IPS DF 19.7 (cell line): ENCODE measurements at places on chromosomes 1 and 21.

DNA sequence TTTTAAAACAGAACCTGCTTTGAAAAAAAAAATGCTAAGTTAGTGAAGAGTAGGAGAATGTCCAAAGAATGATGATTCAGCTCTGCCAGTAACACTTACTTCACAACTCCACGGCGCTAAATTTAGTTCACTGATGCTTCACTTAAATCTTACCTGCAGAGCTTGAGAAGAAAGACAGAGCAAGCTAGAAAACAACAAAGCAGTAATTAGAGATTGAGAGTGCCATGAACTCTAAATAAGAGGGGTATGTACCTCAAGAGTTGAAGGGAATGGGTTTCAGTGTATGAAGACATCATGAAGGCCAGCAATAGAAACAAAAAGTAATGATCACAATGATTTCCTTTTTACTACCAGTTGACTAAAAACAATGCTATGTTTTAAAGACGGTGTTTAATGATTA is 32.8 kb downstream of the EPRS1 start:
- DNase-seq: no peak

- no peak for DNase-seq
Observed at GRCh38 chr1:17844185-17844826, 89.2 kb downstream of the ACTL8 start.

DNA sequence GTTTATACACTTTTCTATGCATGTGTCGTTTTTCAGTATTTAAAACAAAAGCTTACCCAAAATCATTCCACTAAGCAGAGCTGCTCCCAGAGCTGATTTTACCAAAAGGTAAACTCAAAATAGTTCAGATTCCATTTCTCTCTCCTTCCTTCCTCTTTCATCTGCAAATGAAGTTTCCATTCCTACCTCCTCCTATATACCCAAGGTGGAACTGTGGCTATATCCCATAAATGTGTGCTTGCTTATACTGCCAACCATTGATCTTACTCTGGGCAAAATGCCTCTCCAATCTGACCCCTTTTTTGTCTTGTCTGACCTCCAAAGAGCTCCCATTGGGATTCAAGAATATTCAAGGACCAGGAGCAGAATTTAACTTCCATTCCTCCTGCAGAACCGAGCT is 9.5 kb downstream of the OLFML2B start:
- no peak for DNase-seq

DNA sequence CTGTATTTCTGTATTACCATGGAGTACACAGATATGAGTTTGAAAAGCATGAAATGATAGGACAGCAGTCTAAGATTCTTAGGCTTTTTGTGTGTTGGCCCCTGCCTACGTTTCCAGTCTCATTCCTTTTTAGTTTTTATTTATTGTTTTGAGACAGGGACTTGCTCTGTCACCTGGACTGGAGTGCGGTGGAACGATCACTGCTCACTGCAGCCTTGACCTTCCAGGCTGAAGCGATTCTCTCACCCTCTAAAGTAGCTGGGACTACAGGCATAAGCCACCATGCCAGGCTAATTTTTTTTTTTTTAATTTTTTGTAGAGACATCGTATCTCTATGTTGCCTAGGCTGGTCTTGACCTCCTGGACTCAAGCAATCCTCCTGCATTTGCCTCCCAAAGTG is 3.8 kb downstream of the RAVER2 start:
- no peak for DNase-seq

GRCh38 chr1:186996816-186997215 is 168.1 kb downstream of the PLA2G4A start:
- DNase-seq: no peak

GRCh38 chr1:241423541-241424479 is 66.8 kb upstream of the RGS7 start:
- DNase-seq: no peak

DNA sequence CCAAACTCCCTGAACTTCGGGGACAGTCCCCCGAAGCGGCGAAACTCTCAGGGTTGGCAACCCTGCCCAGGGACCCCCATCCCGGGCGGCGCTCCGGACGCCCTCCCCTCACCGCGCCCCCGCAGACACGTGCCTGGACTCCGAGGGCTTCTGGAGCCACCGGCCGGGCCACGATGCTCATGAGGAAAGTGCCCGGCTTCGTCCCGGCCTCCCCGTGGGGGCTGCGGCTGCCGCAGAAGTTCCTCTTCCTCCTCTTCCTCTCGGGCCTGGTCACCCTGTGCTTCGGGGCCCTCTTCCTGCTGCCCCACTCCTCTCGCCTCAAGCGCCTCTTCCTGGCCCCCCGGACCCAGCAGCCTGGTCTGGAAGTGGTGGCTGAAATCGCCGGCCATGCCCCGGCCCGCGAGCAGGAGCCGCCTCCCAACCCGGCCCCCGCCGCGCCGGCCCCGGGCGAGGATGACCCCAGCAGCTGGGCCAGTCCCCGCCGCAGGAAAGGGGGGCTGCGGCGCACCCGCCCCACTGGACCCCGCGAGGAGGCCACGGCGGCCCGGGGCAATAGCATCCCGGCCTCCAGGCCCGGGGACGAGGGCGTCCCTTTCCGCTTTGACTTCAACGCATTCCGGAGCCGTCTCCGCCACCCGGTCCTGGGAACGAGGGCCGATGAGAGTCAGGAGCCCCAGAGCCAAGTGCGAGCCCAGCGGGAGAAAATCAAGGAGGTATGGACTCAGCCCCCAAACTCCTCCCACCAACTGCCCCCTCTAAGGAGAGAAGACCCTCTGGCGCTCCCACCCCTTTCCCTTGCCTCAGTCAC is 1.2 kb downstream of the MAN1C1 start:
- DNase-seq: no peak

DNA sequence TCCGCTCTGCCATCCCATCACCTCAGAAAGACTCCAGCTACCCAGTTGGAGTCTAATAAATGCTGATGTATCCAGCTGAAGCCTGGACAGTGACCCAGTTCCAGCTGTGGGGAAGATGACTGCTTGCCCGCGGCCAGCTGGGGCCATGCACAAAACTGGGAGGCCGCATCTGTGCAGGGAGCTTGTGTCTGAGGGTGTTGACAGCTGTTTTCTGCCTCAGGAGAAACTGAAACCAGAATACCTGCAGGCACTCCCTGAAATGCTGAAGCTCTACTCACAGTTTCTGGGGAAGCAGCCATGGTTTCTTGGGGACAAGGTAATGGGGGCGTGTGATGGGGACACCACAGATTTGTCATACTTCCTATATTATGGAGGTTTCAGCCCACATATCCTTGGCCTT is 3.2 kb downstream of the GSTM2 start:
- no peak for DNase-seq

DNA sequence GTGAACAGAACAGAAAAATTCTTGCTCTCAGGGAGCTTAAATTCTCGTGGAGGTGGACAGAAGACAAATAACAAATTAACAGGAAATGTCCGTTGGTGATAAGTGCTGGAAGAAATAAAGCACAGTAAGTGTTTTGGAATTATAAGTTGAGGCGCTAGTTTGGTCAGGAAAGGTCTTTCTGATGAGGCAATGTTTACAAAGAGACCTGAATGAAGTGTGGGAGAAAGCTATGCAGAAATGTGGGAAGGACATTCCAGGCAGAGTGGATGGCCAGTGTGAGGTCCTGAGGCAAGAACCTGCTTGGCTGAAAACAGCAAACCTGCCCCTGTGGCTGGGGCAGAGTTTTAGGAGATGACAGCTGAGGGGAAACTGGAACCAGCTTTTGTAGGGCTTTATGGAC is 23.3 kb downstream of the NGF start:
- DNase-seq: no peak

GRCh38 chr1:248860007-248860406 is 1.1 kb upstream of the ZNF692 start:
- no peak for DNase-seq

- DNase-seq: no peak
Observed at GRCh38 chr1:220873868-220874655, 5.2 kb upstream of the HLX start.

DNA sequence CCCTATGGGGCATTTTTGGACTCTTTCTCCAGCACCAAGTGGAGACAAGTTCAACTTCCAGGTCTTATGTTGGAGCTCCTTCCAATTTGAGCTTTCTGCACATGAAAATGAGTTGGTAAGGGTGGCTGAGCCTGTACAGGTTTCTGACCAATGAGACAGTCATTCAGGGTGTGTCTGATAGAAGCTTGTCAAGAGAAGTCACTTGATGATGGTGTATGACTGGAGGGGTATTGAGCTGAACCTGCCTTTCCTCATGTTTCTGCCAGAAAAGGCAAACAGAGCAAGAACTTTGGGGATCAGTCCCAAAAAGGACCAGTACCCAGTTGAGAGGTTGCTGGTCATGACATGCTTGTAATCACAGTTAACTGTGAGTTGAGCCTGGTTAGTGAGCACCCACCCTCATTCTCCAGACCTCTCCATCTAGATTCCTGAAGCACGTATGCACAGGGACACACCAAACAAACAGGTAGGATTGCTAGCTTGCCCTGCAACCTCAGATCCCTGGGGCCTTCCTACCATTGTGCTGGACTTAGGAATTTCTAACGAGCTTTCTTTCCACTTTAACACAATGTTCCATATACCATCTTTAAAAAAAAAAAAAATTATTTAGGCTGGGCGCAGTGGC is 26.6 kb downstream of the FAM89A start:
- DNase-seq: no peak

GRCh38 chr1:93304716-93305138 is 41.0 kb upstream of the DR1 start:
- no peak for DNase-seq

DNA sequence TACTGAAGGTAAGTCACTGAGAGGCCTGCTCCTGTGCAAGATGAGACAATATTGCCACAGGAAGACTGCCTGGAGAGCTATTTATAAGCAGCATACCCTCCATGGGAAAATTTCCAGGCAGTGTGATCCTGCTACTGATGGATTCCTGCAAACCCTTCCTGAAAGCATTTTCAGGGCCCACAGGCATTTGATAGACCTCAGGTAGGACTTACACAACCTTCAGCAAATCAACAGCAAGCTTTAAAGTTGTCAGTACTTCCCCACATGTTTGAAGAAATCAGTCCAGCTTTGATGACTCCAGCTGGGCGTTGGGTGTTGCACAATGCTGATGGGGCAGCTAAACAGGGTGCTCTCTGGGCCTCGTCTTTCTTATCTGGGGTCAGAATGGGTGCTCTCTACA is 108.8 kb downstream of the PLXNA2 start:
- no peak for DNase-seq

GRCh38 chr1:197801111-197801482 is 25.8 kb upstream of the DENND1B start:
- DNase-seq: no peak

GRCh38 chr21:31743712-31744111 is 11.8 kb upstream of the SCAF4 start:
- DNase-seq: no peak

GRCh38 chr1:171794085-171794484 is 12.6 kb downstream of the METTL13 start:
- no peak for DNase-seq

DNA sequence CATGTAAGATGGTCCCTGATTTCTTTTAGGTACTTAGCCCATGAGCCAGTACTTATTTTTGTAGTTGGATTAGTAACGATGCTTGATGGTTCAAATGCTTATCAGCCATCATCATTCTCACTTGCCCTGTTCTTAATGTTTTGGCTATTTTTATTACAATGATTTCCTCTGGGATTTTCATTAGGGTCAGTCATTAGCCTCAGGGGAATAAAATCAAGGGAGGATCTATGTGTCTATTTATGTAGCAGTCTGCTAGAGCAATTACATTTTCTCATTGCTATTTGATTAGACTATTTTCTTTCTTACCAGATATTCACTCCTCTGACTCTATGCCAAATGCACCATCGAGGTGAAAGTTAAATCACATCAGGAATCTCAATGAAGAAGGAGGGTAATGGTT is 10.9 kb upstream of the CCT8 start:
- no peak for DNase-seq

DNA sequence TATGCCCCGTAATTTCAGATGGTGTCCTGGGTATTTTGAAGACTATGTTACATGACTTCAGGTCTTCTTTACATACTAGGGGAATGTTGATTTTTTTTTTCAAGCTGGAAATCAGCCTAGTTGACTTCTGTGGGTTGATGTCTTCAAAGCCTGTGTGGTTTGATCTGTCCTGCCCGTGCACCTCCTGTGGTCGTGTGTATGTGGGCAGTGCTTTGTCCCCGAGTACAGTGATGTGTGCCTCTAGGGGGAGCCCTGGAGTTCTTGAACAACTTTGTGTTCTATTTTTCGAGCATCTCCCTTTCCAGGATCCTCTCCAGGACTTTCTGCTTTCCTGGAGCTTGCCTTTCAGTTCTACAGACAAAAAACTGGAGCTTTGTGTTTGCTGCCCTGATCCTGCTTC is 28.9 kb downstream of the OBSCN start:
- no peak for DNase-seq

GRCh38 chr1:153793973-153794615 is 18.9 kb downstream of the SLC27A3 start:
- no peak for DNase-seq

GRCh38 chr1:108670131-108670773 is 9.4 kb upstream of the HENMT1 start:
- DNase-seq: no peak

DNA sequence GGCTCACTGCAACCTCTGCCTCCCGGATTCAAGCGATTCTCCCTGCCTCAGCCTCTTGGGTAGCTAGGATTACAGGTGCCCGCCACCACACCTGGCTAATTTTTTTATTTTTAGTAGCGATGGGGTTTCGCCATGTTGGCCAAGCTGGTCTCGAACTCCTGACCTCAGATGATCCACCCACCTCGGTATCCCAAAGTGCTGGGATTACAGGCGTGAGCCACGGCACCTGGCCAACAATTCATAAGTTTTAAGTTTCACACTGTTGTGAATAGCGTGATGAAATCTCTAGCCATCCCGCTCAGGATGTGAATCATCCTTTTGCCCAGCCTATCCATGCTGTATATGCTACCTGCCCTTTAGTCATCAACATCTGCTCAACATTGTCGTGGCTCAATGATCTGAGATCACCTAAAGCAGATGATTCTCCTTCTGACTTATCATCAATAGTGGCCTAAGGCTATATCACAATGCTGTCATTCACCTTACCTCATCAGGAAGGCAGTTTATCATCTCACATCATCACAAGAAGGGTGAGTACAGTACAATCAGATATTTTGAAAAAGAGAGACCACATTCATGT is 2.6 kb downstream of the PFDN2 start:
- DNase-seq: no peak

DNA sequence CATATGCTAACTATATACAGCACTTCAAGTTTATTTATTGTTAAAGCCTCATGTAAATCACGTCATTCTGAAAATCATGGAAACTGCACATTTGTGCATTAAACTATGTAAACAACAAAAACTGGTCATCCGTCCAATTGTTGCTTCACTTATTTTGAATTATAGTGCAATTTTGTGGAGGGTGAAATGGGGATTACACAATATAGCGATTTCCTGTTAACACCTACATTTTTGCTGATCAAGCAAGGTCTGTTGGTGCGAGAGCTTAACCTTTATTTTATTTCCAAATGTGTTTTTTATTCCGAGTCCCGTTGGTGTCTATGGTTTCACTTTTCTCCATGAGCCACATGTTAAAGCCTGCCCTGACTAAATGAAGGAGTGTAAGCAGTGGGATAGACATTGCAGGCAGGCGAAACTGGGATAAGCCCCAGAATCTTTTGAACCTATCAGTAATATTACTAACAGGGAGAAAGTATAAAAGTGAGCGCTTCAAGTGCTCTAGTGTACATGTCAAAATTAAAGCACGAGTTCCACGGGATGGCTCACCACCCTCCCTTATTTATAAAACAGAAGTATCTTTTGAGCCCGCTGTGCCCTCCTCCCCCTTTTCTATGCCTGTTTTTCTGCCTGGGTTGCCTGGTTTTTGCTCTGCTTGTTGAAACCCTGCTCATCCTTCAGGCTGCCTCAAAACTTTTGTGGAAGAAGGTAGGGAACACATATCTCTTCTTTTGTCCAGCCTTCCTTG is 120.7 kb downstream of the NFIA start:
- no peak for DNase-seq
